Stimulated activated CD8-positive, alpha-beta memory T cell treated with anti-CD3 and anti-CD28 coated beads, Interleukin-7, amount 100 ng/mL, for 1 hour (primary cell): ENCODE measurements at places on chromosomes 13 and 19.

DNA sequence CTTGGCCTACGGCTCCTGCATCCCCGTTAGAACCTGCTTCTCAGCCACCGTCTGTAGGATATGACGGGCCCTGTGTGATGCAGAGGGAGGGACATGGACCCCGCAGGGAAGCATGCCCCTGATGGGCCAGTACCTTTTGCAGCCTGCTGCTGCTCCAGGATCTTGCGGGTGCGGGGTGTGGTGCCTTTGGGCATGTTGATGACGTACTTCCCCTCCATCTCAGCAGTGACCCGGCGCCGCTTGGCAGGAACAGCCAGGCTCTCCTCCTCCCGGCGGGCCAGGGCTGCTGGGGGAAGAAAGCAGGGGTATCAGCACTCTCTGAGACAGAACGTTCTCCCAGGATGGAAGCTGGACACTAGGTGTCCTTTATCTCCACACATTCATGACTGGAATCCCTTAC lies 22.0 kb downstream of the C19orf47 start:
- no peak for DNase-seq

- no peak for DNase-seq
Measured at GRCh38 chr13:91592056-91593014, 193.9 kb downstream of the GPC5 start.

DNA sequence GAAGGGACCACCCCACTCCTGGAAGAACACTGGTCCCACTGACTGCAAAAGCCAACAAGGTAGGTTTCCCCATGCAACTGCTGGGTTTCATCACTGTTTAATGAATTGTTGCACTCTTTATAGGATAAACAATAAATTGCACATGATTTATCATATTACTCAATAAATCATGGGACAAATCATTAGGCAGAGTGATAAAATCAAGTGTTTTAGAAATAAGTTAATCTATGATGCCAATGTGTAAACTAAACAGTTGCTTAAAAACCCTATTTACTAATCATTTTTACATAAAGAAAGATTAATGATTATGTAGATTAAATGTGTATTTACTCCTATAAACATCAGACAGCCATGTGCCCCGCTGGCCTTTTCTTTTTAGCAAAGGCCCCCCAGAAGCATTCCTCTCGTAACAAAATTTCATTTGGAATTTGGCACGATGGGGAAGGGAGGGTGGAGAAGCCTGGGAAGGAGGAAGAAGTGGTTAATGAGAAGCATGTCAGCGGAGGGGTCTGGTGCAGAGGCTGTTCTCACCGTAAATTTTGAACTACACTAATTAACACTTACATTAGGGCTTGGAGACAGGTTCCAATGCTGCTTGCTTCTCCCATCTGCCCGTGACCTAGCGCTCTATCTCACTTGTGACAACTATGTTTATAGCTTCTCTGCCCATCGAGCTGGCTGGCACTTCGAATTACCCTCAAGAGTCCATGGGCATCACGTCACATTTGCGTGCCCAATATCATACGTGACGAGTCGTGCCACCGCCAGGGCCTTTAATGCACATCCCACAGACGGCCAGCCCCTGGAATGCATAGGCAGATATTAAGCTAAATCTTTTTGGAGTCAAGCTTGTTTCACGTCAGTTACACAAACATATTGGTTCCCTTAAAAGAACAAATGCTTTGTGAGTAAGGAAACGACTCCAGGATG lies 357.7 kb upstream of the TSHZ3 start:
- no peak for DNase-seq

- DNase-seq = no peak
Measured at GRCh38 chr13:110490009-110490770, 71.3 kb downstream of the RAB20 start.

GRCh38 chr13:23025864-23026608 lies 154.7 kb upstream of the SGCG start:
- DNase-seq = no peak

DNA sequence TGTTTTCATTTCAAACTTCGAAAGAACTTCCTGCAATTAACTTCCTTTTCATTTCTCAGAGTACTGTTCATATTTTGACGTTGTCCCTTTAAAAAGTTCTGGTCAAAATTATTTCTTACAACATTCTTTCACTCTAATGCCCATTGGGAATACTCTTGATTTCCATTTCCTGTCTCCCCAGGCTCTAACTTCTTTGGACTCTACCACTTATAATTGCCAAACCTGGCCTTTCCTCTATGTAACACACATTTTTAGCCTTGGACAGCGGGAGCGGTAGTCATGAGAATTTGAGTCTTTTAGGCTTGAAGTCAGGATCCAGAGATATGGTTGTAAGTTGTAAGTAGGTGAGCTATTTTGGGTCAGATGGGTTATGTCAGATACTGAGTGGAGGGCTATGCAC lies 163.5 kb upstream of the SPRY2 start:
- no peak for DNase-seq

DNA sequence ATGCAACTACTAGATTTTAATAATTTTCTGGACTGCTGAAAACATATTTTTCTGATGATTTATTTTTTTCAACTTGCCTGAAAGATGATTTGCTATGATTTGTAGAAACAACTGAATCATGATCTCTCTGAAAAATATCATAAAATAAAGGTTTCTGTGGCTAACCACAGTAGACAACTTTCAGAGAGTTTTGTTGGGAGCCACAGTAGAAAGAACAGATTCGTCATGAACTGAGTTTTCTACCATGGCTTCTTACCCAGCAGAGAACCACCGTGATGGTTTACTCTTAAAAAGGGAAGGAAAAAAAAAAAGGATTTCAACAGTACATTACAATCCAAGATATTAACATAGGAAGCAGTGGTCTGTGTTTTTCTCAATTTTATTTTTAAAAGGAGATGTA lies 18.0 kb downstream of the ZAR1L start:
- no peak for DNase-seq

- DNase-seq = no peak
Measured at GRCh38 chr13:85798556-85798955, 663 bp downstream of the SLITRK6 start.

GRCh38 chr13:60001889-60002288 lies 161.8 kb downstream of the DIAPH3 start:
- DNase-seq = no peak

- no peak for DNase-seq
Measured at GRCh38 chr13:99129050-99129449, 71.6 kb upstream of the UBAC2 start.
